NCI-H1694 (cell line): ENCODE measurements at places on chromosomes 3 and 15.

- DNase-seq, result no peak
These were observed 108.2 kb downstream of the TBL1XR1 start for GRCh38 chr3:177089110-177089509.

GRCh38 chr3:99699841-99700240 is 61.4 kb downstream of the COL8A1 start:
- no peak for DNase-seq

- no peak for DNase-seq
These were observed 34.0 kb downstream of the ARIH2 start for GRCh38 chr3:48952510-48953118.

DNA sequence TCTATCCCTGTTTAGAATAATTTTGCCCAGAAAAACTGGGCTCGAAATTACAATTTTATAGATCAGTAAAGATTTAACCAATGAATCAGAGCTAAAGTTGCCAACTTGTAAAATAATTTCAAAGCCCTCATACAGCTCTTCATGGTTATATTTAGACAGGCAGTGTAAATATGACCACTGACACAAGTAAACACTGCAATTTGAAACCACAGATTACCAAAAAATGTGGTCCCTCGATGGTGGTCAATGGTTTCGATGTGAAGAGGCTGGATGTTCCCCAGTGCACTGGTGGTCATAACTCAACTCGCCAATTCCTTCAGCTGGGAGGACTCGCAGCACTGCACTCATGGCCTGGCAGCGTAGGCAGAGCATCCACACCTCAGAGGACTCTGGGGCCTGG is 28.6 kb downstream of the LRTM1 start:
- DNase-seq, result no peak

GRCh38 chr3:1446531-1446930 is 353.7 kb downstream of the CNTN6 start:
- no peak for DNase-seq

DNA sequence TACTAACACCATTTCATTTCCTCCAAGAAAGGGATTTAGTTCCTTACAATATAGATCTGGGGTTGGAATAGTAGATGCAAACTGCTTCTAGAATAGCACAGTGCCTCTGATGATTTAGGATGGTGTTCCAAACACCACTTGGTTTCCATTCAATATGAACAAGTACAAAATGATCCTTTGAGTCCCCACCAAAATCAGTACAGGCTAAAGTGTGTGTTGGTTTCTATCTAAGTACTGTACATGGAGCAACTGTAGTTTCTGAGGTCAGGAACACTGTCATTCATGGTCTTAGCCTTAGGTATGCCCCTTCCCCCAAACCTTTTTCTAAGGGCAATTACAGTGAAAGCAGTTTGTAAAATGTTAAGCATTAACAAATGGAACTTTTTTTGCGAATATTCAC is 162.3 kb downstream of the TNIK start:
- DNase-seq, result no peak

DNA sequence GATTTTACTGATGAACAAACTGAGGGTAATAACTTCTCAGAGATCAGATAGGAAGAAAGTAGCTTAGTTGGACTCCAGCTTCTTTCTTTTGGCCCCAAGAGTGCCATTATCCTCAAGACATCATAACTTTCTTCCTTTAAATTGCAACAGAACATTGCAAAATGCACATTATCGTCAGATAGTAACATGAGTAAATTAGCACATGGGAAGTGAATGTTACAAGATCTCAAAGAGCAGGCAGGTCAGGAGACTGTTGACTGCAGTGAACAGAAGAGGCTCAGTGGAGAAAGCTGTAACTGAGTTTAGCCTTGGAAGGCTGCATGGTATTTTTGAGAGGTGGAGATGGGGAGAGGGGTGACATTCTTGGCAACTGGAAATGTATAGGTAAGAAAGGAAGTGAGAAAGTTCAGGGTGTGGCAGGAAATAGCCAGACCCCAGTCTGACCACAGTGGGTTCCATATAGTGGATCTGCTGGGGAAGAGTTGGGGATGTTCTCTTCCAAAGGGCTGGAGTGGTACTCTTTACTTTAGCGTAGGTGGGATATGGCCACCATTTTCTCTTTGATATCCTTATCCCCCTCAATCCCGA is 307.7 kb downstream of the RPLP1 start:
- no peak for DNase-seq

DNA sequence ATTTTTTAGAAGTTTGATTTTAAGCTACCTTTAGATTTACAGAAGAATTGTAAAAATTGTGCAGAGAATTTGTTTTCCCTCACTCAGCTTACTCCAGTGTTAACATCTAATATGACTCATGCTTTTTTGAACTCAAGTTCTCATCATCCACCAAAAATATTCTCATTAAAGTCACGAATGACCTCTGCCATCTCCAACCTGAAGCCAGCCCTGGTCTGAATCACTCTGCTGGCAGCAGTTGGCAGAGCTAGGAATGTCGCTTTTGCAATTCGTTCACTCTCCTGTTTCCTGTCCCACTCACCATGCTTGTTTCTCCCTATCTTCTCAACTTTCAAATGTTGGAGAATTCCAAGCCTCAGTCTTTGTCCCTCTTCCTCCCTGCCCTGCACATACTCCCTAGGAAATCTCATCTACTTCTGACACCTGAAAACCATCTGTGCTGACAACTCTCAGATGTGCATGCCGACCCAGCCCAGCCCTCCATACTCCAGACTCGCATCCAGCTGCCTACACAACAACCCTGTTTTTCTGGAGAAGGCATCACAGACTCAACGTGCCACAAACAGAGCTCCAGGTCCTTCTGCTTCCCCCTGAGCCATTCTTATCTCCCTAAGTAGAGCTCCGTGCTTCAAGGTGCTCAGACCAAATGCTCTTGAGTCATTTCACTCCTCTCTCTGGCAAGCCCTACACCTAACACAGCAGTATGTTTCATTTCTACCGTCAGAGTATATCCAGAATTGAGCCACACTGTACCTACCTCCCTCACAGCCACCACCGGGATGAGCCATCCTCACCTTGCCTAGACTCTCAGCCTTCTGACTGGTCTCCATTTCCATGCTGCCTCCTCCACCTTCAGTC is 24.9 kb downstream of the PRR23E start:
- DNase-seq, result no peak

GRCh38 chr15:71707230-71708050 is 102.9 kb upstream of the NR2E3 start:
- no peak for DNase-seq

- no peak for DNase-seq
These were observed 13.9 kb upstream of the ZBBX start for GRCh38 chr3:167394003-167394402.
